Ammon's horn (tissue), 1 donor: ENCODE measurements at places on chromosomes 3 and 15.

GRCh38 chr15:74391582-74392450 lies 24.4 kb upstream of the CYP11A1 start:
- no peak for DNase-seq

DNA sequence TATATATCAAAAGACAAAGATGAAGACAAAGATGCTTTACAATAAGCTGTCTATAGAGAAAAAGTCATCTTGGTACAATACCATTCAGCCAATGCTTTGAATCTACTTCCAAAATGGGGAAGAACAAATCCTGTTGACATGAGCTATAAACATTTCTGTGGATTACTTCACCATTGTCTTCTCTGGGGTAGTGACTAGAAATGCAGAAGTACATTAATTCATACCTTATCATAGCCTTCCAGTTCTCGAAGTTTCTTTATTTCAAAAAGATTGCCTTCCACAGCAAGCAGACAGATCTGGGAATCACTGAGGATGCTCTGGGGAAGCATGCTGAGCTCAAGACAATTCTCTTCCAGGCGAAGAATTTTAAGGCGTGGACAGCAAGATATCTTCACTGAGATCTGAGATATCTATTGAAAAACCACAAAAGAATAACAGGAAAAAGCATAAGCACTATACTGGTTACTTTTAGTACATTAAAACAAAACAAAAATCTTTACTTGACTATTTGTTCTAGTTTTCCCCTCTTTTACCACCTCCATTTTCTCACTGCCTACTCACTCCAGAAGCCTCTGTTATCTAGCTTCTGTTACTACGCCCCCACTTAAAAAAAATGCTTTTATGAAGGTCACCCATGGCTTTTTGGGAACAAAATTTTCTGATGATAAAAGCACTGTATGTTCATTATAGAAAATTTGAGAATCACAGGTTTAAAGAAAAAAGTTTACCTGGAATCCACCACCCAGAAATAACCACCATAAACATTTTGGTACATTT lies 3.6 kb downstream of the LRRC57 start:
- no peak for DNase-seq

GRCh38 chr3:42524751-42525150 lies 22.3 kb downstream of the VIPR1 start:
- no peak for DNase-seq

GRCh38 chr3:120831066-120831465 lies 76.9 kb upstream of the STXBP5L start:
- no peak for DNase-seq

GRCh38 chr15:33068511-33068990 lies 126.0 kb downstream of the FMN1 start:
- DNase-seq: peak; percentile 14

DNA sequence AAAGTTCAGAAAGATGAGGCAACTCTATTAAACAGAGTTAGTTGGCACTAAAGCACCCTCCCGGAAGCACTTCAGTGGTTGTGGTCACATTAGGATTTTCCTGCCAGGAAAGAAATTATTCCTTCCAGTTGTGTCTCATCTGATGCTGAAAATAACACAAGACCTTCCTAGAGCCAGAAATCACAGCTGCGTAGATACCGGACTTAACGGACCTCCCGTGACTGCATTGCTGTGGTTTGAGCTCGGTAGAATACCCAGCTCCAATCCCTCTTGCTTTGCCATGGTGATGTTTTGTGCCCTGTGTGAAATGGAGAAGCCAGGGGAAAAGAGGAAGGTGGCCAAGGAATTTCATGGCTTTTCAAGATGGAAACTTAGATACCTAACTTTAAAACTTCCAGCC lies 215.0 kb upstream of the IGF1R start:
- peak; percentile 21 for DNase-seq

DNA sequence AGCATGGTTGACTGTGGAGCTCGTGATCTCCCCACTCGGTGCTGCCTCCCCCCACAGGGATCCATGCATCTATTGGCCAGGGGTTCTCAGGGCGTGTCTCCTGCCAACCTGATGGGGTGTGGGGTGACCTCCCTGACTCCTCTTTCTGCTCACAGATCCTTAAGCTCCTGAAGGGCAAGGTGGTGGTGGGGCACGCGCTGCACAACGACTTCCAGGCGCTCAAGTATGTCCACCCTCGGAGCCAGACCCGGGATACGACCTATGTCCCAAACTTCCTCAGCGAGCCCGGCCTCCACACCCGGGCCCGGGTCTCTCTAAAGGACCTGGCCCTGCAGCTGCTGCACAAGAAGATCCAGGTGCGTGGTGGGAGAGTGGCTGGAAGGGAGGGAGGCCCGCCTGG lies 7.9 kb downstream of the AEN start:
- DNase-seq: no peak

DNA sequence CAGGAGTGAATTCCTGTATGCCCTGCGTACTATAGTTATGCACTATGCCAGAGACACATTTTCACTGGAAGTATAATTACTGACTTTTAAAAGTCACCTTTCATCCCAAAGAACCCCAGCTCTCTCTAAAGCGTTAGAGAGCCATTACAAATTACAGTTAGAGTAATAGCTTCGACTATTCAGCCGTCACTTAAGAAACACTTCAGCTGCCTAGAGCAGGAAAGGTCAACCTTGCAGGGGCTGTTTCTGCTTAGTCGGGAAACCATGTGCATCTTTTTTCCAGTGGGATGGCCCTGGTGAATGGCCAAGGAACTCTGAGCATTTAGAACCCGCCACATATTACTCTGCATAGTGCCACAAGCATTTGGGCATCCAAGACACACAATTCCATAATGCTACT lies 235.9 kb downstream of the ARRDC4 start:
- DNase-seq: no peak

DNA sequence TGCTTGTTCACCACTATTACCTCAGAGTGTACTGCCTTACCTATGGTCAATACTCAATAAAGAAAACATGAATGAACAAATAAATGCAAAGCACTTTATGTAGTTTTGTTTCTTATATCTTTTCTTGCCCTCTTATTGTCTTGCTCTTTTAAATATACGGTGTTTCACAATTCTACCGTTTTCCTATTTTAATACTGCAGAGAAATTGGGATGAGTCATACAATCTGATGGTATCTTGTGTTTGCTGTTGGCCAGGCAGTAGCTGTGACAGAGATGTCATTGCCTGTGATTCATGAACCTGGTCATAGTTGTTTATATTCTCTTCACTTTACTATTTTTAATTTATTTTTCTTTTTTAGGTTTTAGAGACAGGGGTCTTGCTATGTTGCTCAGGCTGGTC lies 48.3 kb downstream of the SERP1 start:
- no peak for DNase-seq

- DNase-seq: no peak
Observed at GRCh38 chr3:173939331-173939730, 541.8 kb downstream of the NLGN1 start.

GRCh38 chr3:12286927-12287726 lies 1.7 kb upstream of the PPARG start:
- DNase-seq: no peak

DNA sequence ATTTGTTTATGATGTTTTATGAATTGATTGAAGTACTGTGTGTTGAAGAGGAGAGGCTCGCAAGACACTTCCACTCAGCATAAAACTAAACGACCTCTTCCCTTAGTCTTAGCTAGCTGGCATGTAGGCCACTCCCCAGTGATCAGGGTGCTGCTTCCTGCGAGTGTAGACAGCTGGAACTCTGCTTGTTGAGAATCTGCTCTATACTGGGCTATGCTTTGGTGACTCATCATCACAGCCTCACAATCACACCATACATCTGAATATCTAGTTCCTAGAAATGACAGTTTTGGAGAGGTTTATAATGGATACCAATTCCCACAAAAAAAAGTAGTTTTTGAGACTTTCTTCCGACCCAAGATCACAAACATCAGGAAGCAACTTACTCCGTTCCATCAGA lies 1.5 kb upstream of the SLC24A5 start:
- DNase-seq: no peak

- no peak for DNase-seq
Observed at GRCh38 chr3:33125840-33126239, 12.0 kb downstream of the CRTAP start.

DNA sequence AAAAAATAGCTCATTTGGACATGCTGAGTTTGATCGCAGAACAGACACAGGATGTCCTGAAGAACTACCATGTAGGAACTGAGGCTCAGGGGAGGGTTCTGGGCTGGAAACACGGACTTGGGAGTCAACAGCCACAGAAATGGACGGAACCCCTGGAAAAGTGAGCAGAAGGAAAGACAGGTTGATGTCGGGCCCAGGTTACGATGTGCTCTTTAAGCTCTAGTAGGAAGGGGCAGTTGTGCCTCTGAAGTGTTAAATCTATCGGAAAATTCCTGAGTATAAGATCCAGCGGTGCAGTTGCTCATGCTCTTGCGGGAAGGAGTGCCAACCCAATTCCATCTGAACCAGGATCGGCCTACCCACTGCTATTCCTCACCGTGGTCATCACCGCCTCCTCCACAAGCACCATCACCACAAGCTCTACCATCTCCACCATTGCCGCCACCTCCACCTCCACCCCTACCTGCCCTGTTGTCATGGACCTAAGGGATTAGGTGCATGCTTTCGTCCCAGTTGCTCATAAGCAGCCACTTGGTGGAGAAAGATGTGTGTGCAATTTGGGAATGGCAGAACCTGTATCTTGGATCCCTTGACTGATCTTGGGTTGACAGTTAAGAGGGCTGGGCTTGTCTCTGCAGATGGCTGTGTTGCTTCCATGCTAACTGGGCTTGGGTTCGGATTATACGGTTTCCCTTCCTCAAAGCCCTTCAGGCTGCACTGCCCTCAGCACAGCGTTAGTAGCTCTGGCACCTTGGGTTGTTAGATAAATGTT lies 108.5 kb downstream of the ASB7 start:
- DNase-seq: no peak

GRCh38 chr3:20935791-20936190 lies 749.8 kb upstream of the SGO1 start:
- DNase-seq: no peak

GRCh38 chr3:164024786-164025185 lies 1053.5 kb downstream of the SI start:
- DNase-seq: no peak
